ENCODE measurements at places on chromosomes 2 and 18.

GRCh38 chr18:2410688-2411087 lies 160.6 kb downstream of the METTL4 start:
- DNase-seq, result no peak

GRCh38 chr2:46601328-46601963 lies 122.1 kb downstream of the TMEM247 start:
- DNase-seq, result no peak

DNA sequence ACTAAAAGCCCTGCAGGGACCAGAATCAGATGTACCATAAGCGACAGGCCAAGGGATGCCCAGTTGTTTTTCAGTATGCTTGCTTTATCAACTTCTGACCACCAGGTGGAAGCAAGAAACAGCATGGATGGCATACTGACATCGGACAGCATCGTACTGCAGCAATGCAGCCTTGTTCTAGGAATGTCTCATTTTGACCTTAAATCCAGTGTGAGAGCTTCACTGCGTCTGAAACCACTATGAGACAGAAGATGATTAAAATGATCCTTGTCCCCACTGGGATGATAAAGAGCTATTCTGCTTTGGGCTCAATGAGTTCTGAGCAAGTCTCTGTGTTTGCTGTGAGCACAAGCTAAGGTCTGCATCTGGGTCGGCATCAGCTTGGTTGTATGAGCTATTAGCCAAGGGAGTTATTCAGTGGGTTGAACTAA lies 54.3 kb downstream of the CDK15 start:
- DNase-seq, result peak; percentile 70

DNA sequence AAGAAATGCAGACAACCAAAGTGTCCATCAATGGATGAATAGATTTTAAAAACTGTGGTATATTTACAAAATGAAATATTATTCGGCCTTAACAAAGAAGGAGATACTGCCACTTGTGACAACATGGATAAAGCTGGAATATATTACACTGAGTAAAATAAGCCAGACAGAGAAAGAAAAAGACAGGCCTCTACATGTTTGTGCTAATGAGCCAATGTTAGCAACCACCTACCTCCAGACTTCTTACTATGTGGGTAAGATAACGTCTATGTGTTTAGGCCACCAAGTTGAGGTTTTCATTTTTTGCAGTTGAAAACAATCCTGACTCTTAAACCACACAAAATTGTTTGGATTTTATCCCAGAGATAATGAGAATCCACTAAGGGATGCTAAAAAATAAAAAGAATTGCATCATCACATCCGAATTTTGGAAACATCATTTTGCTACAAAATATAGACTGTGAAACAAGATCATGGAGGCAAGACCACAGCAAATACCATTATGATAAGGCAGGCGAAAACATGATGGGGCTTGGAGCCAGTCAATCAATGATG lies 47.0 kb downstream of the EVA1A start:
- DNase-seq, result no peak

DNA sequence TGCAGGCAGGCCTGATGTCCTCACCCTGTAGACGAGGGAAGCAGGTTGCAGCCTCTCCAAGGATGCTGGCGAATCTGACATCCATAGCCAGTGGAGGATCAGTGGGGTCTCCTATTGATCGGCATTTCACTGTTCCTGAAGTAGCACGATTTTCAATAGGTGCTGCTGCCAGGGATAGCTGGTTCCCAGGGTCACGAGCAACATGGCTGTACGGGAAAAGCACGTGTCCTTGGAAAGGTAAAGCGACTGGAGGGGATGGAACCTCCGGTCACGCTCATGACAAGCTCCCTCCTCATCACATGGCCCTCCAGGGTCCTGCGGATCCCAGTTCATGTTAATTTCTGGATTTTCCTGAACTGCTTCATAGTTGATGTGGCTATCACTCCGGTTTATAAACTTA lies 373.7 kb upstream of the SMIM21 start:
- no peak for DNase-seq

- DNase-seq, result no peak
These were observed 170.6 kb upstream of the EPAS1 start for GRCh38 chr2:46126571-46126970.

- DNase-seq, result no peak
These were observed 28.8 kb downstream of the TTC39C start for GRCh38 chr18:24043403-24043802.

DNA sequence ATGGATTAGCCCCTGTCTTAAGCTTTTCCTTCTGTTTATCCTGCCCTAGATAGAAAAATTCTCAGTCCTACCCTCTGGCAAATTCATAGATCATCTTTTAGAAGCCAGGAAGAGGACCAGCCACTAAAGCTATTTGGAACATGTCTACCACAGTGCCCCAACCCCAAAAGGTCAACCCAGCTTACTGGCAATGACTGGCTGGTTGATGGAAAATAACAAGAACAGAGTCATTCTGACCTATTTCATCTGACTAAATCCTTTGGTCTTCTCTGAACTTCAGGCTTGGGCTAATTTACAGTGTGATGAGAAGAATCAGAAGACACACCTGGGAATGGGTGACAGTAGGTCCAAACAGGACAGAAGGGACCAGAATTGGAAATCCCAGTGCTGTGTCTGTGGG lies 227.3 kb upstream of the CCDC68 start:
- DNase-seq, result no peak

All from activated CD4-positive, alpha-beta T cell treated with anti-CD3 and anti-CD28 coated beads, Interleukin-10, Interleukin-2, amounts not matched to agents 100 ng/mL and 50 ng/mL, durations not matched to agents 16 hours and 8 hours (primary cell).